GM19239 (cell line): ENCODE measurements at places on chromosomes 6 and 20.

GRCh38 chr6:159902620-159903019, 11.8 kb downstream of the MAS1 start:
- no peak for DNase-seq

- no peak for DNase-seq
Observed at GRCh38 chr6:2021713-2022125, 223.7 kb downstream of the GMDS start.

GRCh38 chr6:16503241-16503775, 258.0 kb downstream of the ATXN1 start:
- no peak for DNase-seq

DNA sequence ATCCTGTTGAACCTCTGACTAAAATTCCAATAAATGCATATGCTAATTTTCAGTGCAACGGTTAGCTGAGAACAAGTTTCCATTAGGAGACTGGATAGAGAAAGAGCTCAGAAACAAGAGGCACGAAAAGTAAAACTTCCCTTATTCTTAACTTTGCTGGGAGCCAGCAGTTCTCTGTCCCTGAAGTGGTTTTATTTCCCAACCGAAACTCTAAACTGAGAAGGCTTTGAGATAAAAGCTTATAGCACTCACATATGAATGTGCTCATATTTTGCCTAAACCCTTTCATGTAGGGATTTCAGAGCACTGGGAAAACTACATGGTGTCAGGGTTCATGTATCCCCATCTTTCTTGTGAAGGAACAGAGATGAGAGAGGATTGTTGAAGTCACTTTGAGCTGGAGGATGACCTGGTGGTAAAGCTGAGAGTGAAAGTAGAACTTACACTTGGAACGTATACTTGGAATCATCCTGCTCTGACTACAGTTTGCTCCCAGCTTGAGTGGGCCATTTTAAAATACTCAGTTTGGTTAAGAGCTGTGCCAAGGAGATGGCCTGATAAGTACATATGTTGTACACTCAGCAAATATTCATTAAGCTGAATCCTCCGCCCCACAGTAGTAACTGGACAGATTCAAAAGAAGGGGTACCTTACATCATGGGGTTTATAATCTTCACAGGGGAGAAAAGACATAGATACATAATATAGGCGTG, 324.2 kb upstream of the CNR1 start:
- no peak for DNase-seq

GRCh38 chr20:354298-354977, 7.5 kb downstream of the NRSN2 start:
- peak; percentile 87 for DNase-seq

DNA sequence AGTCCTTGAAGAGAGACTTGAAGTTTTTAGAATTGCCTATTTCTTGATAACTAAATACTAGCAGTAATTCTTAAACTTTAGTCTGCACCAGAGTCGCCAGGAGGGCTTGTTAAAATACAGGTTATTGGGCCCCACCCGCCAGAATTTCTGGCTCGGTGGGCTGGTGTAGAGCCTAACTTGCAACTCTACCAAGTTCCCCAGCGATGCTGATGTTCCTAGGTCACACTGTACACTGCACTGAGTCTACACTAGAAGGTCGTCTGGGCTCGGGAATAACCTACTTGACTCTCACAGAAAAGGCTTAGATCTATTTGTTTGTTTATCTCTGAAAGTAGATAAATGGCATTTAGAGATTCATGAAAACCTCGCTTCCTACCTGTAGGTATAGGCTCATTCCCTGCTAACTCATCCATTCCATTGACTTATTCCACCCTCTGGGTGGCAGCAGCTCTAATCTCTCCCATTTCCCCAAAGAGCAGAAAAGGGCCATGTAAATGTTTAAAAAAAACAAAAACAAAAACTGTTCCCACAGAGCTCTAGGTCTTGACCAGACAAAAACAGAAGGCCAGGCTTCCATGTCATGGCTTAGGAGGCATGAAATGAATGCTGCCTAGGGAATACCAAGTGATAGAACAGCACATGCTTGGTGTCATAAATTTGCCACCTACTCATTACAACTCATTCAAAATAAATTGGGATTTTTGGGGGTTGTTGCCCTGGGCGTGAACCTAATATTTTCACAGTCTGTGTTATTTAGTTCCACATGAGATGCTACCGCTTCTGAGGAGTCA, 292.1 kb downstream of the ADGB start:
- DNase-seq = no peak

- DNase-seq = no peak
Observed at GRCh38 chr20:4119854-4120209, 104.5 kb upstream of the RNF24 start.

DNA sequence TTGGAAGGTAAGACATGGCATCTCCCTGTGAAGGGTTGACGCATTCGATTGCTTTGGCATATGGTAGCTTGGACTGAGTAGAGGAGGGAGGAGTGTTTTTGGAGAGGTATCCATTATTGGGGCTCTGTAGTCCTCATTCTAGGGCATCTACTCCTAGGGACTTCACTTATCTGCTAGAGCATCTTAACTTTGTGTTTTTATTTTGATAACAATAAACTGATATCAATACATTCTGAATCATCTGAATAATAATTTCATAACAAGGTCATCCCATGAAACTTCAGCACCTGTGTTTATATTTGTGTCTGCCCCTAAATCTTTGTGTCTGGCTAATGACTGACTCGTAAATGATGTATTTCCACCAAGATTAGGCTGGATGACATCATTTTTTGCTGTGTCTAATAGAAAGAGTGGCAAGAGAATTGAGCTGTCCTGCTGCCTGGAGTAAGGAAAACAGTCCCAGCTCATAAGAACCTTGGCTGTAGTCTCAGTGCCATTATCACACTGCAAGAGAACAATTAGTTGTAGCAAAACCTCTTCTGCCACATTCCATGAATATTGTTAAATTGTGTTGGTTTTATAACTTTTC, 288.5 kb downstream of the PRL start:
- no peak for DNase-seq

DNA sequence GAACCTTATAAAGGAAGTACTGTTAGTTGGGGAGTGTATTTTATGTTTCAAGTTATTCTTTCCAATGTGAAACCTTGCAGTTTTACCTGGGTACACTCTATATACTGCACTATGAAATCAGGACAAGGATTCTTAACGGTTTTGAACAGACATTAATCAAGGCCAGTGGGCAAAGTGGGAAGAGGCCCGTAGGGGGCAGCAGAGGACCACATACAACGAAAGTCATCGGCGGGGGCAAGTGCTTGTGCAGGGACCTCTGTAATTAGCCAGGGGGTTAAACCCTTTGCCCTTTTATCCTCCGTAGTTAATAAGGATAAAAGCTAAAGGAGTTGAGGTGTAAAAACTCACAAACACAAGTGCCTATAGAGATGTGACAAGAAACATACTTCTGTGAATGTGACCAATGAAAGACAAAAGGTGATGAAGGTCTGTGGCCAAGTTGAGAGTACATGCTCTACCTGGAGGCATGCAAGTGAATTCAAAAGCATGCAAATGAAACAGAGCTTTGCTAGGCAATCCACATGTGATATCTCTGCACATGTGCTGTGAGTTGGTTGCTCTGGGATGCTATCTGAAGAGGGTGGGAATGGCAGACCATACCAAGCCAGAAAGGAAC, 392.7 kb upstream of the MAN1A1 start:
- DNase-seq = peak; percentile 13

DNA sequence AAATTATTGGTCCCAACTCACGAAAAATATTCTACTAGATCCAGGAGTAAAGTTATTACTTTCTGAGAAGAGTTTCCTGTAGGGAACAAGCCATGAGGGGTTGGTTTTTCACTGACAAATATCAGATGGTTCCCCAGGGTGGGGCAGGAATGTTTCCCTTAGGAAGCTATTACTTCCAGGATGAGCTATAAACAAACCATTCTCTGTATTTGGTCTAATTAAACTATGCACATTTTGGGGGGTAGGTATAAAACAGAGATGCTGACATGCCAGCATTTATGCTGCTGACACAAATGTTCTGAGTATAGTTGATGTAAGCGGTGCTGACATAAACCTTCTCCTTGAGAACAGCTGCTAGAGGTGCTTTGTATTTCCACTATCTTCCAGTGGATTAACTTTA, 54.2 kb downstream of the OGFRL1 start:
- DNase-seq = no peak

- DNase-seq = no peak
Observed at GRCh38 chr20:59775687-59776055, 157.8 kb downstream of the SYCP2 start.

DNA sequence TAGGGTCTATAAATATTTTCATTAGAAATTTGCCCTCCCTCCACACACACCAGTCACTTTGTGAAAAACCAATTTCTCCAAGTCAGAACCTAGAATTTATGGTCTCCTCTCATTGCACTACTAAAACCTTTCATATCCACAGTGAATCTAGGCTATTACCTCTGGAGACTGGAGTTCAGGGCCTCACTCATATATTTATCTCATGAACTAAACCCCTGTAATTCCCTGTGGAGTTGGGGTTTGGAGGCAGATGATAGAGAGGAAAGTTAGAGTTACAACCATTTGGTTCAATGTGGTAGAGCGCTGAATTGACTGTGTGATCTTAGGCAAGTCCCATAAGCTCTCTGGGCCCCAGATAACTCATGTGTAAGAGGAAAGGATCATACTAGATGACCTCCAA, 18.2 kb upstream of the CEP85L start:
- DNase-seq = no peak

- no peak for DNase-seq
Observed at GRCh38 chr6:34075906-34076305, 70.0 kb downstream of the GRM4 start.

DNA sequence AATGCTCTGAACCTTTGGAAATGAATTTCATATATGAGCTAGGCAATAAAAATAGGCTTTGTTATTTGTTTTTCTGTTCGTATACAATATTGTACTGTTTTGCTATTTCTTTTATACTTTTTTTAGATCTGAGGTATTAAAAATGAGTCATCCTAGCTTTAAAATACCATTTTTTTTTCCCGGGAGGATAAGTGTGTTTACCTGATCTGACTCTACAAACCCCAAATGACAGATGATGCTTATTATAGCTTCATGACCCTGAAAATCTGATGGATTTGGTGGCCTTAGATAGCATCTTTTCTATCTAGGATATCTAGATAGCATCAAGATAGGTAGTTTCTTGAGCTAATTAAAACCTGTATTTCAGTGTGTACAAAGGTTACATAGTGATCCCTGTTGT, 206.4 kb downstream of the DTNBP1 start:
- DNase-seq = no peak

GRCh38 chr6:163585932-163586437, 171.5 kb downstream of the QKI start:
- DNase-seq = no peak

- DNase-seq = no peak
Observed at GRCh38 chr6:25851961-25852360, 20.1 kb upstream of the SLC17A1 start.

- no peak for DNase-seq
Observed at GRCh38 chr20:52340036-52340634, 148.6 kb upstream of the ZFP64 start.

DNA sequence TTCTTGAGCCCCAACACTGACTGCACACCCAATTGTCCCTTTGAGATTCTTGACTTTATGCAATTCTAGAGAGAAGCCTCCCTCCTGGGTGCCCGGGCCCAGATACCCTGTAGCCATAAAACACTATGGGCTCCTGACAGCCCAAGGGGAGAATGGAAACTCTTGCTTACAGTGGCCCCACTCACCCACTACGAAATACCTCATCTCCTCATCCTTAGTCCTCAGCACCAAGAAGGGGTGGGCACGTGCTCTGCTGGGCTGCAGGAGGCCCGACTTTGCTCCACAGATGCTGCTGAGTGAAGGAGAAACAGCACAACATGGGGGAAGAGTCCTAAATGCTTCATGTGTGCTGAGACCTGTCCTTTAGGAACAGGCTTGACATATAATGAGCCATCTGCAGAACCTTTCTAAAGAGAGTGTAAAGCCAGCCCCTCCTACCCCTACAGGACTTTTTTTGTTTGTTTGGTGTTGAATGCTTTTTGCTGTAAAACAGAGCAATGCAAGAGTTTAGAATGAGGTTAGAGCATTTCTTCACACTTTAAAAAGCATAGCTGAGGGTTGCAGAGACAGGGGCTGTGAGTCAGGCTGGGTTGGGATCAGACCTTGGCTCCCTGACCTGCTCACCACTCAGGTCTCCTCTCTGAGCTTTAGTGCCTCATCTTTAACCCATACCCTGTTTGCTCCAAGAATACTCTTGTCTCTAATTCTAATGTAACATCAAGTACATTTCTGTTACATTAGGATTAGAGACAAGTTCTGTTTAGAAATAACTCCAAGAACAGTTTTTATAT, 17.6 kb upstream of the SIRPG start:
- DNase-seq = no peak

DNA sequence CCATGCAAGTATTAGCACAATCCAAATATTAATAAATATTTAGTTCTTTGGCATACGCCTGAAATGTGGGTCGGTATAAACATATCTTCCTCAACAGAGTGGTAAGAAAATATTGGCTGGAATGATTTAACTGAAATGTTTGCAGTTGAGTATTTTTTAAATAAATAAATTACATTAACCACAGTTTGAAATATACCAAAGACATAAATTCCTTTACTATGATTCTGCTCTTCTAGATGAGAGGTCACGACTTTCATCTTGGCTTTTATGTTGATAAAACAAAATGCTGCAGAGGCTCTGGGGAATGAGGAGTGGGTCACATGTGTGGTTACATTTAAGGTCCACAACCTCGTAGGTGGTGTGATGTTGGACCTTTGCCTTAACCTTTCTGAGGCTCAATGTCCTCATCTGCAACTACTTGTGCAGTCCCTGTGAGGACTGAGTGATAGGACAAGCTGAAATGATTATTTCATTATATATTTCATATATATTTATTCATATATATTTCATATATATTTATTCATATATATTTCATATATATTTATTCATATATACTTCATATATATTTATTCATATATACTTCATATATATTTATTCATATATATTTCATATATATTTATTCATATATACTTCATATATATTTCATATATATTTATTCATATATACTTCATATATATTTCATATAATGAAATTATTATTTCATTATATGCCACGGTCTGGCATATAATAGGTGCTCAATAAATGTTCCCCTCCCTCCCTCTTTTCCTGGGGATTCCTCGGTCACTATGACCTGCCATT, 107.4 kb downstream of the SAMD5 start:
- no peak for DNase-seq

- DNase-seq = no peak
Observed at GRCh38 chr6:31575952-31576685, 754 bp downstream of the TNF start.

GRCh38 chr6:3566812-3567211, 110.0 kb upstream of the SLC22A23 start:
- DNase-seq = no peak

- no peak for DNase-seq
Observed at GRCh38 chr20:17391127-17391771, 139.9 kb downstream of the BFSP1 start.

GRCh38 chr6:169186496-169187169, 67.0 kb downstream of the THBS2 start:
- no peak for DNase-seq

DNA sequence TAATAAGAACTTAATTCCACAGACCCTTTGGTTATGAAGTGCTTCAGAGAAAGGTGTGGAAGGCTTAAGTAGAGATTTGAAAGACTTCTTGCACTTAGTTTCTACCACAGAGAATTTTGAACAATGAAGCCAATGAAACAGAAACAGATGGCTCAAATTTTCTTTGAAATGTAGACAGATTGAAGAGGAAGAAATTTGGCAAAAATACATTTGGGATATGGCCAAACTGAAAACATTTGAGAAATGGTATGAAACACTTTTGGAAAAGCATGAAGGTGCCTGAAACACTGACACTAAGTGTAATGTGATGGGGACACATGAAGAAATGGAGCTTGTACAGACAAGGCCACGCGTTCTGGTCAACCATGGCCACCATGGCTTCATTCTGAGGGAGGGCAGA, 272.4 kb upstream of the EXOC2 start:
- DNase-seq = no peak

GRCh38 chr20:46121184-46121930, 3.2 kb downstream of the CD40 start:
- DNase-seq = no peak
